ENCODE measurements at places on chromosomes 2 and 18.

- DNase-seq: no peak
These were observed 71.3 kb downstream of the FAM228A start for GRCh38 chr2:24245986-24246776.

DNA sequence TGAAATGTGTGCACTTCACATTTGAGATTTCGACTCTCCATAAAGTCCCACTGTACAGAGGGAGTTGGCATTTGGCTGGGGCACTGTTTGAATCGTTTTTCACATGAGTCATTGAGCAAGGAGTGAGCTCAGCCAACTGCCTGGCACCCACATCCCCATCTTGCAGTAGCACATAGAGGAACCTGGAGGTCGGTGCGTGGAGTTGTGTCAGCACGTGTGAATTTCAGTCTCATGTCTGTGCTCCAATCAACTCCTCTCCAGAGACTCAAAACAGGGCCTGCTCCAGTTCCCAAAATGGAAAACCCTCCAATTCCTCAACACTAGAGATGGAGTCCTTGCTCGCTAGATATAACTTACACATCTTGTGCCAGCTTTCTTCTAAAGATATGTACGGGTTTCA is 126.8 kb upstream of the CAPN13 start:
- no peak for DNase-seq

GRCh38 chr2:118241128-118241527 is 152.9 kb downstream of the INSIG2 start:
- DNase-seq: no peak

DNA sequence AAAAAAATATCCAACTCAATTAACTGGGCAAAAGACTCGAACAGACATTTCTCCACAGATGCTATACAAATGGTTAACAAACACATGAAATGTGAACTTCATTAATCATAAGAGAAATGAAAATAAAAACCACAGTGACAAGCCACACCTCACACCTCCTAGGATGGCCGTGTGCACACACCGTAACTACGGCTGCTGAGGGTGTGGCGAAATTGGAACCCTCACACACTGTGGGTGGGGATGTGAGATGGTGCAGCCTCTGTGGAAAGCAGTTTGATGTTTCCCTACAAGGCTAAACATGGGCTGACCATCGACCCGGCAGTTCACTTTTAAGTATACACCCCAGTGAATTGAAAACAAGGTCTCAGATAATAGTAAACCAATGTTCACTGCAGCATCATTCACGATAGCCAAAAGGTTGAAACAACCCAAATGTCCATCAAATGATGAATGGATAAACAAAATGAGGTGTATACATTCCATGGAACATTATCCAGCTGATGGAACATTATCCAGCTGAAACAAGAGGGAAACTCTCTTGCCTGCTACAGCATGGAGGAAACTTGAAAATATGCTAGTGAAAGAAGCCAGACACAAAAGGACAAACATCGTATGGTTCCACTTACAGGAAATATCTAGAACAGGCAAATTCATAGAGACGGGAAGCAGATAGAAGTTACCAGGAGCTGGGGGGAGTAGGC is 32.2 kb downstream of the ZAP70 start:
- DNase-seq: no peak

GRCh38 chr2:237304763-237305514 is 109.0 kb downstream of the COL6A3 start:
- DNase-seq: no peak

DNA sequence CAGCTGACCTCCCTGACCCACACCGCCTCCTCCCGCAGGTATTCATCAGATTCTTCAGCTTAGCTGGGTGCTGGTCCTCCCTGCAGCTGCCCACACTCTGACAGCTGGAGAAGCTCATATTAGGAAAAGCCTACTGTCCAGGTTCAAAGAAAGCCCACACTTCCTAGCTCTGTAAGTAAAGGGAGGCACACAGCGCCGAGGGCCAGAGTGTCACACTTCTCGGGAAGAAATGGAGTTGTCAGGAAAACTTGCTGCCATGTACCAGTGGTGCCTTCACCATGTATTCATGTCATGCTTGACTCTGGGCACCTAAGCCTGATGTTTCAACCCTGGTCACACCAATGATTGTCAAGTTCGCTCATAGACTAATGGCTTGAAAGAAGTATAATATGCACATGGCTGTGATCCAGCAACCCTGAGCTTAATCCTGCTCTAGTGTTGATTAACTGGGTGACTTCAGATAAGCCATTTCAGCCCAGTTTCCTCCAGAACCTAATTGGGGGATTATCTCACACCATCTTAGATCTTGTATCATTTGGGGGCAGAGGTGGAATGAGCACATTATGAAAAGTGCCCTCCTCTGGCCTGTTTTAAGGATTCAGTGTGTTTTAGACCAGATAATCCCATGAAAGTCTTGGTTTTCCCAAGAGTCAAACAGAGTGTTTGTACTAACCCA is 180.3 kb upstream of the PARD3B start:
- no peak for DNase-seq

DNA sequence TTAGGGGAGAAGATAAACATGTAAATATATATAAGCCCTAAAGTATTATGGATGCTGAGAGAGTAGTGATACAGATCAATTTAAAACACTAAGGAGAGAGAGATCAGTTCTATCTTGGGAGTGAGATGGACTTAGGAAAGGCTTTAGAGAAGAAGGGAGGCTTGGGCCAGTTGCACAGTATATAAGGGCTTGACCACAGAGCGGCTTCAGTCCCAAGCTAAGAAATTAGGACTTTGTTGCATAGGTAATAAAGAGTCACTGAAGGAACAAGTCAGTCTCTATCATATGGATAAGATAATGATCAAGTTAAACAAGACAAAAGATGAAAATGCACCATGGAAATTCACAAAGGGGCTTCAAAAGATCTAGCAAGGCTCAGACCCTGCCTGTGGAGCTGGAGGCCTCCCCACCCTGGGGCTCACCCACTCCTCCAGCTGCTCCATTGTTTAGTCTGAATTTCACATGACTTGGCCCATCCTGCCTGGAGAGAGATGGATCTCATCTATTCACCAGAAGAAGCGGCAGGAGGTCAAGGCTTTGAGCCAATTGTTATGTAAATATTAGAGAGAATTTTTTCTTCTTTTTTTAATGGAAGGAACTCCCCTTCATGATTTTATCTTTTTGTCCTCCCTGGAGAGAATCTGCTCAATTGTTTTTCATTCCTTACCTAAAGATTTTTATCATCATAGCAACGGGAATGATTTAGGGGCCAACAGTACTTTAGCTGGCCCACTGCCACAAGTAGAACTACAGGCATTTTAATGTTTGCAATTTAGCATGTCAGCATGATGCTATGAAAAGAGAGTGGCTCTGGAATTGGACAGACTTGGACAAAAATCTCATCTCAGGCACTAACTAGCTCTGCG is 44.0 kb downstream of the GYPC start:
- DNase-seq: peak; percentile 52

DNA sequence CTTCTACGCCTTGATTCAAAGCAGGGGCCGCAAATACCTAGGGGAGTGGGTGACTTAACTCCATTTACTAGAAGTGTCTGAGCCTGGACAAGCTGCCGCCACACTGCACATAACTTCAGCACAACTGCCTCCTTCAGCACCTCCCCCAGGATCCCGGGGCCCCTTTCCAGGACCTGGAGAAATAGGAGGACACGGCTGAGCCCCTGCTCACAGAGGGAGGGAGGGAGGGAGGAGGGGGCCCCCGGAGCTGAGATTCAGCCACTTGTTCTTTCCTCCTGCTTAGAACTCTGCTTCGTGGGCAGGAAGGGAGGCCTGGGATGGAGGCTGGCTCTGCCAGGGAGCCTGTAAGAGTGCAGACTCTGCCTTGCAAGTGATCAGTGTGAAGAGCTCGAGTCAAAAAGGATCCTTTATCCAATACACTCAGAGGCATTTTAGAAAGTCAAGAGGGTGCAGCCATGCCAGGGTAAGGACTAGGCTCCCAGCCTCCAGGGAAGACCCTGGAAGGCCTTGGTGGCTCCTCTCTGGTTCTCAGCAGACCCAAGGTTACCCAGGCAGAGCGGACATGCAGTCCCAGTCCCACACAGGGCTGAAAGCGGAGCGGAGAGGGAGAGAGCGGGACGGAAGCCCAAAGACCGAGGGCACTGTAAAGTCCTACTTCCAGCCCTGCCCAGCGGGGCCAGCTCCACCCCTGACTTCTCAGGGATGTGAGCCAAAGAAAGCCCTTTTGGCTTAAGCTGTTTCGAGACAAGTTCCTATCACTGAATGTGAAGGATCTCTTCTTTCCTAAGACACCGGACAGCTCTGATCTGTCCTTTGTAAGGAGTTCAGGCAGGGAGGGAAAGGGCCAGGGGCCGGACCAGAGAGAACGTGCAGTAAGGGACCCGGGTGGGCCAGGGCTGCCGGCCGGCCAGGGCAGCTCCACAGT is 8.6 kb upstream of the ARMC9 start:
- no peak for DNase-seq

Data from left hindlimb (tissue), 1 donor.